ENCODE measurements at places on chromosomes 5 and 9. TPM values are rescaled to one million over a fixed set of nuclear protein-coding genes. Genes with fewer than 3 reads are reported as not detected.
A peak's percentile ranks its signal among the peaks of the same experiment; 100 is the strongest.

Gene C5orf63
- total RNA-seq = 0.49 TPM

Gene IFNA2
- total RNA-seq = not detected

Gene GNAQ
- 57.6 TPM for total RNA-seq

Gene PDCD1LG2
- total RNA-seq = not detected

Gene LMX1B
- total RNA-seq = 9.1 TPM

Gene RIC1
- total RNA-seq = 29.1 TPM

DNA sequence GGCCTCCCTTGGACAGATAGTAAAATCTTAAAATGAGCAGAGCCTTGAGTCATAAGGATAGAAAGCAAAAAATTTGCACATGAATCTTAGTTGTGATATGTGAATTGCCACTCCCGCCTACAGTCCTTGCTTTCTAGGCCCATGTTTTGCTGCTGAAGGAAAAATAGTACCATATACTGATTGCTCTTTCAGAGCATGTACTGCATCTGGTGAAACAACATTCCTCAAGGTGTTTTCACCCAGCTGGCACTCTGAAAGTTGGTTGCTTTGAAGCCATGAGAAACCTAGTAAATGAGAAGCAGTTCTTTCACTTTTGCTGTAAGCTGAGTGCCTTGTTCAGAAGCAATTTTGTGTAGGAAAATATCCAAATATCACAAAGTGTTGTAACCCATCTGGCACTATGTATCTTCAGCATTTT lies 10.3 kb downstream of the CDC37L1 start:
- no peak for DNase-seq
- H3K4me1 ChIP-seq = peaks cover 7% of the 10 kb centered on the region
- H3K27ac ChIP-seq = no peak overlapping the region
- H3K27me3 ChIP-seq = no peaks in the 10 kb centered on the region

- no peaks in the 10 kb centered on the region for H3K27me3 ChIP-seq
- H3K4me1 ChIP-seq = no peaks in the 10 kb centered on the region
- no peaks in the 10 kb centered on the region for H3K36me3 ChIP-seq
- H3K4me3 ChIP-seq = no peak overlapping the region
- no peak for DNase-seq
Measured at GRCh38 chr9:5288591-5288990, 15.9 kb downstream of the RLN2 start.

DNA sequence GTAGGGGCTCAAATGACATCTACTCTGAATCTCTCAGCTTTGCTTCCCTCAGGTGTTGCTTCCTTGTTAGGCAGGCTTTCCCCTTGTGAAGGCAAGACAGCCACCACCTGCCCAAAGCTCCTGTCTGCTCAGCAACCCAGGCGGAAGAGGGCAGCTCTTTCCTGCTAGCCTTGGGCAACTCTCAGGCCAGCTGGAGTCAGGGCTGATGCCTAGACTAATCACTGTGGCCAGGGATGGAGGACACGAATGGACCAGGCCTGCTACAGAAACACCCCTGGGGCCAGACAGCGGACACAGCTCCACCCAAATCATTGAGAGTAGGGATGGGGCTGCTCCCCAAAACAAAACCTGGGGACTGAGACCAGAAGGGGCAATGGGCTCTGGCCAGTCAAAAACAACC lies 138.0 kb downstream of the MTX3 start:
- no peaks in the 10 kb centered on the region for H3K27me3 ChIP-seq
- H3K4me1 ChIP-seq = no peaks in the 10 kb centered on the region
- H3K36me3 ChIP-seq = no peaks in the 10 kb centered on the region
- H3K27ac ChIP-seq = no peak overlapping the region

DNA sequence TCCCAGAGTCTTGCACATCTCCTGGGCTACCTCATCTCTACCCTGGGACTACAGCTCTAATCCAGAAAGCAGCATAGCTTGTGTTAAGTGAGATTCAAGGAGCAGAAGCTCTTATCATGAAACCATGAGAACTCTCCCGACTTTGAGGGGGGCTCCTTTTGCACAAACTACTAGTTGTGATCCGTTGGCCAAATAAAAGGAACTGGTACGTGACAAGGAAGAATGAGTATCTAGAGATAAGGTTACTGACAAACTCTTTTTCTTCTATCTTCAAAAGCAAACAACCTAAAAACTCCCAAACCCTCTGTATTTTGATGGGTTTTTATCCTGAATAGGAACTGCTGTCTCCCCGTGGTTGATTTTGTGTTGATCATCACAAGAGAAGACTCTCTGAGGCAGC lies 168.5 kb downstream of the SLC24A2 start:
- no peaks in the 10 kb centered on the region for H3K4me1 ChIP-seq
- H3K36me3 ChIP-seq = no peaks in the 10 kb centered on the region
- no peak for DNase-seq
- H3K27me3 ChIP-seq = no peaks in the 10 kb centered on the region
- no peak overlapping the region for H3K27ac ChIP-seq

GRCh38 chr9:28456861-28457260 lies 883.6 kb upstream of the C9orf72 start:
- H3K4me1 ChIP-seq = no peaks in the 10 kb centered on the region
- no peak overlapping the region for H3K27ac ChIP-seq
- no peak for DNase-seq
- no peaks in the 10 kb centered on the region for H3K36me3 ChIP-seq
- H3K27me3 ChIP-seq = no peaks in the 10 kb centered on the region

- no peak overlapping the region for H3K27ac ChIP-seq
- H3K36me3 ChIP-seq = no peaks in the 10 kb centered on the region
- no peaks in the 10 kb centered on the region for H3K4me1 ChIP-seq
- H3K27me3 ChIP-seq = no peaks in the 10 kb centered on the region
- DNase-seq = no peak
- no peak overlapping the region for H3K4me3 ChIP-seq
Measured at GRCh38 chr9:109717342-109717741, 62.7 kb upstream of the PALM2AKAP2 start.

DNA sequence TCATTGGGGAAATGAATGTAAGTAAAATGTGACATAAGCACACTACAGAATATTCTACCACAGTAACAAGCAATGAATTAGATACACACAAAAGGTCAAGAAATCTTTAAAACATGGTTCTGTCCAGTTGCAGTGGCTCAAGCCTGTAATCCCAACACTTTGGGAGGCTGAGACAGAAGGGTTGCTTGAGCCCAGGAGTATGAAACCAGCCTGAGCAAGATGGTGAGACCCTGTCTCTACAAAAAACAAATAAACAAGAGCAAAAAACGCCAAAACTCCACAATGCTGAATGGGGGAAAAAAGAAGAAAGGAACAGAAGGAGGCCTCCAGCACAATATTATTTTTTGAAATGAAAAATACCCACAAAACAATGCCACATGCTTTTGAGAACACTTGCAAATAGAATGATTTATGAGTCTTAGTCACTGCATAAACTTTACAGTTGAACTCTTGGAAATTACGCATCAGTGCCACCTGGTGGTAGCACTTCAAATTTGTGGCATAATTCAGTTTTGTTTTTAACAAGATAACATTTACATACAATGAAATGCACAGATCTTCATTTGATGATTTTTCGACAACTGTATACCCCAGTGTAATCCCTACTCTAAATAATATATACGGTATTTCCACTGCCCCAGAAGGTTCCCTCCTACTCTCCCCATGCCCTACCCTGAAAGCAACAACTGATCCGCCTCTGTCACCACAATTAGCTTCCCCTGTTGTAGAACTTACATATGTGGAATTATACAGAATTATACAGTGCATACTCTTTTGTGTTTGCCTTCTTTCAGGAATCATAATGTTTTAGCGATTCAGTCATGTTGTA lies 14.4 kb upstream of the SPINK4 start:
- H3K27ac ChIP-seq = no peak overlapping the region
- peak; percentile 82 for DNase-seq
- no peaks in the 10 kb centered on the region for H3K27me3 ChIP-seq
- H3K4me3 ChIP-seq = no peak overlapping the region
- no peaks in the 10 kb centered on the region for H3K36me3 ChIP-seq
- no peaks in the 10 kb centered on the region for H3K4me1 ChIP-seq

- H3K27ac ChIP-seq = no peak overlapping the region
- no peaks in the 10 kb centered on the region for H3K4me1 ChIP-seq
- no peaks in the 10 kb centered on the region for H3K36me3 ChIP-seq
- no peak for DNase-seq
Measured at GRCh38 chr5:40981420-40981819, 72.1 kb downstream of the C7 start.

DNA sequence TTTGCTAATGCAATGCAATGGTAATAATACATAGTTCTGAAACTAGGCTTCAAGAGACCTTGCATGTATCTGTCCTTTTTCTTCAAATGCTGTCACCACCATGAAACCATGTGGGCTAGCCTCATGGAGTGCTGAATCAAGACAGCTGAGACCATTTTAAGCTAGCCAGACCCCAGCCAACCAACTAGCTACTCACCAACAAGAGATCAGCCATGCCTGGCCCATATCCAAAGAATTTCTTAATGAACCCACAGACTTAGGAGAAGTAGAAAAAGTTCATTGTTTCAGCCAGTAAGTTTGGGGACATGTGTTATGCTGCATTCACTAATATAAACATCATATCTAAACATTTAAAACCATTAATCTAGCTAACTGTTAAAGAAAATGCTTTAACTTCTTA lies 139.8 kb upstream of the EDIL3 start:
- no peak overlapping the region for H3K27ac ChIP-seq
- no peak overlapping the region for H3K4me3 ChIP-seq
- no peak for DNase-seq
- no peaks in the 10 kb centered on the region for H3K27me3 ChIP-seq
- H3K4me1 ChIP-seq = no peaks in the 10 kb centered on the region

DNA sequence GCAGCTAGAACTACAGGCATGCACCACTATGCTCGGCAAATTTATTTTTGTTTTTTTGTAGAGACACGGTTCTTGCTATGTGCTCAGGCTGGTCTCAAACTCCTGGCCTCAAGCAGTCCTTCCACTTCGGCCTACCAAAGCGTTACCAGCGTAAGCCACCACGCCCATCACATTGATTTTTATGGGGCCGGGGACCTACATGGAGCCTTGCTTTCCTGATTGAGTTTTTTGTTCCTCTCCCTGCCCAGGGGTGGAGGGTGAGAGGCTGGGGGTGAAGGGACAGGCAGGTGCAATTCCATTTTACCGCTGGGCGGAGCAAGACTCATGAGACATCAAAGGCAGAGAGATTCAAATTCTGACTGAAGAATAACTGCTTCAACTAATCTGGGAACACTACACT lies 1.9 kb downstream of the ALDH1B1 start:
- H3K36me3 ChIP-seq = peaks cover 30% of the 10 kb centered on the region
- no peak overlapping the region for H3K27ac ChIP-seq
- H3K27me3 ChIP-seq = no peaks in the 10 kb centered on the region
- DNase-seq = no peak
- H3K4me1 ChIP-seq = peaks cover 9% of the 10 kb centered on the region
- no peak overlapping the region for H3K4me3 ChIP-seq

GRCh38 chr9:12231832-12232231 lies 461.4 kb upstream of the TYRP1 start:
- no peaks in the 10 kb centered on the region for H3K4me1 ChIP-seq
- no peak for DNase-seq
- H3K4me3 ChIP-seq = no peak overlapping the region
- H3K36me3 ChIP-seq = no peaks in the 10 kb centered on the region

DNA sequence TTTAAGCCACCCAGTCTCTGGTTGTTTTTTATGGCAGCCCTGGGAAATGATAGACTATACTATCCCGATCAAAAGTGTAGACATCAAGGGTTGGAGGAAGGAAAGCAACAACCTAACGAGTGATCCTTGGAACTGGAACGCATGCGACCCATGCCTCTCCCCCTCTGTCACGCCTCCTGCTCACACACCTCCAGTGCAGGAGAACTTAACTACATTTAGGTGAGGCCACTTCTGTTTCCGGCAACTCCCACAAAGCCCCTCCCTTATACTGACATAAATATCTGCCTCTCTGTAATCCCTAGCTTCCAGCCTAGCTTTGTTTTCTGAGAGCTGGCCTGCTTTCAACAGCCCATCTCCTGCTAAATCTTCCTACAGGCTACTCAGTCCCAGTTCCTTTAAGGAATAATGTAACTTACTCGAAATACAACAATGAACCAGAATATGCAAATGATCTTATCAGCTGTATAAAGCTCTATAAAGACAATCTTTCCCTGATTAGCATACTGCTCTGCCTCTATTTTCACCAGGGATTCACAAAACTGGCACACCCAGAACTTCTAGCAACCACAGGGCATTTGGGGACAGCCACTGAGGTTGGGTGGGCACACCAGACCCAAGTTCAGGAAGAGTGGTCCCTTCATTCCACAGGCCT lies 73.9 kb downstream of the GABBR2 start:
- peaks cover 6% of the 10 kb centered on the region for H3K27me3 ChIP-seq
- H3K27ac ChIP-seq = no peak overlapping the region
- no peak for DNase-seq
- peaks cover 8% of the 10 kb centered on the region for H3K4me1 ChIP-seq
- no peaks in the 10 kb centered on the region for H3K36me3 ChIP-seq
- no peak overlapping the region for H3K4me3 ChIP-seq

- no peaks in the 10 kb centered on the region for H3K27me3 ChIP-seq
- peaks cover 45% of the 10 kb centered on the region for H3K36me3 ChIP-seq
- no peak overlapping the region for H3K4me3 ChIP-seq
- no peak for DNase-seq
Measured at GRCh38 chr9:87515588-87516221, 18.0 kb downstream of the DAPK1 start.

DNA sequence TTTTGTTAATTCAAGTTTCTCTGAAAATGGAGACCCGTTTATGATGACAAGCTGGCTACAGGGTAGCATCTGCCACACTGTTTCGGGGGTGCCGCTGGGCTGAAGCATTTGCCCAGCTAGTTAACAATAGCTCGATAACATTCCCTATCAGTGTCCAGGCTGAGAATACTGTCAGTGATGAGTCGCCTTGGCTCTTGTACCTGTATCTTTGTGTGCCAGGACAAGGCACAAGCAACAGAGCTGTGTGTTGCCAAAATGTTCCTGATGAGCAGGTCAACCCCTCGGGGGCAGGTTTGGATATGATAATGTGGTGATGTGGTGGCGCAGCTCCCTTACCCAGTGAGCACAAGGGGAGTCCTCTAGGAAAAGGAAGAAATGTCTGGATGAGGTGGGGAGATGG lies 7.0 kb downstream of the TGFBI start:
- no peak overlapping the region for H3K4me3 ChIP-seq
- H3K36me3 ChIP-seq = no peaks in the 10 kb centered on the region
- peaks cover 7% of the 10 kb centered on the region for H3K27me3 ChIP-seq
- H3K27ac ChIP-seq = no peak overlapping the region
- H3K4me1 ChIP-seq = no peaks in the 10 kb centered on the region

- no peaks in the 10 kb centered on the region for H3K27me3 ChIP-seq
- H3K4me3 ChIP-seq = no peak overlapping the region
- no peak for DNase-seq
- H3K36me3 ChIP-seq = no peaks in the 10 kb centered on the region
Measured at GRCh38 chr9:10172476-10172875, 440.3 kb downstream of the PTPRD start.

GRCh38 chr9:1875921-1876448 lies 139.2 kb upstream of the SMARCA2 start:
- H3K36me3 ChIP-seq = no peaks in the 10 kb centered on the region
- no peaks in the 10 kb centered on the region for H3K27me3 ChIP-seq
- peaks cover 6% of the 10 kb centered on the region for H3K4me1 ChIP-seq
- H3K27ac ChIP-seq = no peak overlapping the region
- DNase-seq = no peak
